ENCODE measurements at places on chromosomes 16 and 17. TPM values are rescaled to one million over a fixed set of nuclear protein-coding genes. Genes with fewer than 3 reads are reported as not detected.

DNA sequence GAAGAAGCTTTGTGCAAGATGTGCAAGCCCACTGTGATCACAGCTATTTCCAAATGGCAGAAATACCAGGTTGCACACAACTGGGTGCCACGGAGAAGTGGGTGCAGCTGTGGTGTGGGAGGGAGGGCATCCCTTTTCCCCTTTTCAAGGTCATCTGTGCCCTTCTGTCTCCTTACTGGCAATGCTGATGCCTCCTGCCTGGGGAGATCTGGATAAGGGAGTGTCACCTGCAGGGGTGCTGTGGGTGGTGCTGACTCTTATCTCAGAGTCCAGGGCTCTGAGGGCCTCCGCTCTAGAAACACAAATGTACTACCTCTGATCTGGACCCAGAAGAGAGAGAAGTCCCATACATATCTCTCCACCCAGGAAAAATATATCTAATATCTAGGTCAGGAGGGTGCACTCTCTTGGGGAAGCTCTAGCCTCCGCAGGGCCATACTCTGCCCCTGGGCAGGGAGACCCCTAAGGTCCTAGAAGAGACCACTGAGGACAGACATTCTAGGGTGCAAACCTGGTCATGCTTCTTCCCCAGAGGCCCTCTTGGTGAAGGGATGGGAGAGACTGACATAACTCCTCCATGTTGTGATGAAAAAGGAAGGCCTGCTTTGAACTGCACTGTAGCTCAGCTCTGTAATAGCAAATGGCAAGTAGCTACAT, 18.5 kb downstream of the NPRL3 start:
- no peak overlapping the region for H3K27ac ChIP-seq
- H3K4me1 ChIP-seq = no peaks in the 10 kb centered on the region
- DNase-seq = no peak
- no peaks in the 10 kb centered on the region for H3K27me3 ChIP-seq

- H3K27ac ChIP-seq = no peak overlapping the region
- H3K4me3 ChIP-seq = no peak overlapping the region
- no peaks in the 10 kb centered on the region for H3K4me1 ChIP-seq
Observed at GRCh38 chr17:28433721-28434120, 27.7 kb upstream of the SLC46A1 start.

GRCh38 chr16:49061137-49061714, 220.4 kb downstream of the CBLN1 start:
- no peaks in the 10 kb centered on the region for H3K27me3 ChIP-seq
- no peaks in the 10 kb centered on the region for H3K36me3 ChIP-seq
- no peak overlapping the region for H3K27ac ChIP-seq
- H3K4me3 ChIP-seq = no peak overlapping the region
- no peaks in the 10 kb centered on the region for H3K4me1 ChIP-seq
- no peak for DNase-seq

DNA sequence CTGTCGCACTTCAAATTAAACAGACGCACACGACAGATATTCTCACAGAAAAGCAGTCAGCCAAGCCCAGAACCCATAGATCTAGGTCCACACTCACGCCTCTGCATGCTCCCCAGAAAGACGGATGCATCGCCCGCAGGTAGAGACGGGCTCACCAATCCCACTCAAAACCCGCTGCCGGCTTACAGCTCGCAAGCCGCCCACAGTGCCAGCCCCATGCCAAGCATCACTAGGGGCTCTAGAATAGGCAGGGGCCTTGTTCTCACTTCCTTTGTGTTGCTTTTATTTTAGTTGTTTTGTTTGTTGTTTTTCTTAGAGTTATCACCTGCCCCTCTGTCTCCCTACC, 336 bp upstream of the BMERB1 start:
- peaks cover 12% of the 10 kb centered on the region for H3K4me1 ChIP-seq
- H3K4me3 ChIP-seq = peak overlapping the region; percentile 49
- no peak for DNase-seq
- H3K36me3 ChIP-seq = no peaks in the 10 kb centered on the region

DNA sequence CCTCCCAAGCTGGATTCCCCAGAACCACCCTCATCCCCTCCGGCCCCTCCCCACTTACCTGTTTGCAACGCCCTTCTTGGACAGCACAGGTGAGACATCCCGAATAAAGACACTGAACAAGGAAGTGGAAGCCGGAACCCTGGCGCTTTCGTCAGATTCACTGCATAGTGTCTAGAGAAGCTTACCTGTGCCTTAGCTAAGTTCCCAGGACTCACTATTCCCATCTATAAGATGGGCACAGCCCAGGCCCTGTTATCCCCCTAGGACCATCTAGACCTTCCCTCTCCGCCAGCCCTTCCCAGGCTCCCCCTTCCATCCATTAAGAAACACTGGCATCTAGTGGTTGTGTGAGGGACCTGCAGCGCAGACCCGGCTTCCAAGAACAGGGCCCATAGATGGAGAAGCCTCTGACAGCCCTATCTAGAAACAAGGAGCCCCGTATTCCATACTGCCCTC, 26.9 kb upstream of the RPL38 start:
- peaks cover 4% of the 10 kb centered on the region for H3K27me3 ChIP-seq
- no peaks in the 10 kb centered on the region for H3K4me1 ChIP-seq
- DNase-seq = peak; percentile 20
- no peak overlapping the region for H3K27ac ChIP-seq

- peak overlapping the region; percentile 92 for H3K27ac ChIP-seq
- no peak for DNase-seq
- peaks cover 37% of the 10 kb centered on the region for H3K36me3 ChIP-seq
- no peak overlapping the region for H3K4me3 ChIP-seq
Observed at GRCh38 chr17:16418685-16419068, 3.3 kb downstream of the TRPV2 start.

GRCh38 chr17:49552070-49552751, 23.5 kb upstream of the NXPH3 start:
- H3K4me3 ChIP-seq = no peak overlapping the region
- H3K36me3 ChIP-seq = no peaks in the 10 kb centered on the region
- H3K27me3 ChIP-seq = no peaks in the 10 kb centered on the region
- DNase-seq = no peak
- peaks cover 6% of the 10 kb centered on the region for H3K4me1 ChIP-seq

GRCh38 chr17:28327709-28328108, 7.6 kb downstream of the IFT20 start:
- DNase-seq = no peak
- no peaks in the 10 kb centered on the region for H3K27me3 ChIP-seq
- H3K36me3 ChIP-seq = peaks cover 6% of the 10 kb centered on the region

DNA sequence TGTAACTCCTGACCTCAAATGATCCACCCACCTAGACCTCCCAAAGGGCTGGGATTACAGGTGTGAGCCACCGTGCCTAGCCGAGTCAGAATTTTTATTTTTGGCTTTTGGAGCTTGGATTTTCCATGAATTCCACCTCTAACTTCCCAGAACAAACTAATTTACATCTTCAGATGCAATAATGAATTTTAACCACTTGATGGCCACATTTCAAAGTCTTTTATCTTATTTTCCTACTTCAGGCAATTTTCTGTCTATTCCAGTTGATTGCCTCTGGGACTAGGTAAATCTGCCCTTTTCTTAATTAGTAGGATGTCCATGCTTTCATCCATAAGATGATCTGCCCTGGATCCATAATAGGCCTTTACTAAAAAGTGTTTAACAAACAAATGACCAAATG, 156.4 kb upstream of the ANKFN1 start:
- H3K36me3 ChIP-seq = no peaks in the 10 kb centered on the region
- H3K4me3 ChIP-seq = no peak overlapping the region
- H3K27ac ChIP-seq = no peak overlapping the region
- H3K4me1 ChIP-seq = no peaks in the 10 kb centered on the region
- DNase-seq = no peak

- no peak for DNase-seq
- H3K4me1 ChIP-seq = no peaks in the 10 kb centered on the region
- no peak overlapping the region for H3K4me3 ChIP-seq
- no peaks in the 10 kb centered on the region for H3K36me3 ChIP-seq
- H3K27ac ChIP-seq = no peak overlapping the region
- H3K27me3 ChIP-seq = peaks cover 3% of the 10 kb centered on the region
Observed at GRCh38 chr16:73032541-73033270, 15.2 kb downstream of the ZFHX3 start.

DNA sequence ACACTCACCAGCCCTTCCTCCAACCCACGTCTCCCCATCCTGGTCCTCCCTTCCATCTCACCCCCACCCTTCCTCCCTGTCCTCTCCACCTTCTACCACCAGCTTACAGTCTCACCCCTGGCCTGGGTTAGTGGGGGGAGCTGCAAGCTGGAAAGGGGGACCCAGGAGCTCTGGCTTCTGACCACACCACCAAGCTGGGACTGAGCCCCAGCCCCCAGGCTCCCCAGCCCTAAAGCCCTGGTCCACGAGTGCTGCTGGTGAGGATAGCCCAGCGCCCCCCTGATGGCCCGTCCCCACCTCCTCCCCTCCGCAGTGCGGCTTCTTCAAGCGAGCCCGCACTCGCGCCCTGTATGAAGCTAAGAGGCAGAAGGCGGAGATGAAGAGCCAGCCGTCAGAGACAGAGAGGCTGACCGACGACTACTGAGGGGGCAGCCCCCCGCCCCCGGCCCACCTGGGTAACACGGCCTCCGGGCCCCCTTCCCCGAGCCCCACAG, 7.2 kb upstream of the PDK2 start:
- no peak overlapping the region for H3K4me3 ChIP-seq
- H3K36me3 ChIP-seq = no peaks in the 10 kb centered on the region
- no peaks in the 10 kb centered on the region for H3K27me3 ChIP-seq
- H3K4me1 ChIP-seq = no peaks in the 10 kb centered on the region
- no peak for DNase-seq
- no peak overlapping the region for H3K27ac ChIP-seq

DNA sequence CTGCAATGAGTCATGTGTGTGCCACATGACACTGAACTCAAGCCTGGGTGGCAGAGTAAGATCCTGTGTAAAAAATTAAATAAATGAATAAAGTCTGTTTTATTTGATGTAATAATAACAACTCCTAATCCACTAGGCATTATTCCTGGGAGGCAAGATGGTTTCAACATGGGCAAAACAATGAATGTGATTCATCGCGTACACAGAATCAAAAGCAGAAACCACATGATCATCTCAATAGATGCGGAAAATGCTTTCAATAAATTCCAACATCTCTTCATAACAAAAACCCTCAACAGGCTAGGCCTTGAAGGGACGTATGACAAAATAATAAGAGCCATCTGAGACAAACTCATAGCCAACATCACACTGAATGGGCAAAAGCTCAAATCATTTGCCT, 195.4 kb downstream of the CDH11 start:
- H3K27me3 ChIP-seq = no peaks in the 10 kb centered on the region
- no peak overlapping the region for H3K27ac ChIP-seq
- no peak overlapping the region for H3K4me3 ChIP-seq

DNA sequence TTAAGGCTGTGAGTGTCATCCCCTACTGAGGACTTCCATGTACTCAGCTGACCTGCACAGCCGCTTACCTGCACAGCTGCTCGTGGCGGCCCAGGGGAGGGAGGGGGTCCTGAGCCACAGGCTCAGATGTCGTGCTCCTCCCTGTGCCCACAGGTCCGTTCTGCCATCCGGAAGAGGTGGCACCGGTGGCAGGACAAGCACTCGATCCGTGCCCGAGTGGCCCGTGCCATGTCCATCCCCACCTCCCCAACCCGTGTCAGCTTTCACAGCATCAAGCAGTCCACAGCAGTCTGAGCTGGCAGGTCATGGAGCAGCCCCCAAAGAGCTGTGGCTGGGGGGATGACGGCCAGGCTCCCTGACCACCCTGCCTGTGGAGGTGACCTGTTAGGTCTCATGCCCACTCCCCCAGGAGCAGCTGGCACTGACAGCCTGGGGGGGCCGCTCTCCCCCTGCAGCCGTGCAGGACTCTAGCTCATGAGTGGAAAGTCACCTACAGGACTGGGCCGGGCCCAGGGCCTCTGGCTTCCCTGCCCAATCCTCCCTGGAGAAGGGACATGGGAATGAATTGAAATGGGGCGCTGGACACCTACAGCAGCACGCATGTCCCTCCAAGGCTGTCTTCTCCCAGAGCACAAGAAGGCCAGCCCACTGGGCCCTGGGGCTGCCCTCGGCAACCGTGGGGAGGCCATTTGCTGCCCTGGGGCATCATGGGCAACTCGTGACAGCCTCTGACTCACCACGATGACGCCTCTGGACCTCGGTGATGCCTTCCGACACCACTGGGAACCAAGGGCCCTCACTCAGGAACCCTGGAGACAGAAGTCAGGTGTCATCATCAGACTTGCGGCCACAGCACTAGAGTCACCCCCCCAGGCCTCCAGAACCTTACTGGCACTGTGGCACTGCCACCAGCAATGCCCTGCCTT, 9.9 kb upstream of the SPPL2C start:
- H3K4me3 ChIP-seq = no peak overlapping the region
- H3K4me1 ChIP-seq = no peaks in the 10 kb centered on the region
- H3K27ac ChIP-seq = no peak overlapping the region
- H3K36me3 ChIP-seq = no peaks in the 10 kb centered on the region
- DNase-seq = no peak

DNA sequence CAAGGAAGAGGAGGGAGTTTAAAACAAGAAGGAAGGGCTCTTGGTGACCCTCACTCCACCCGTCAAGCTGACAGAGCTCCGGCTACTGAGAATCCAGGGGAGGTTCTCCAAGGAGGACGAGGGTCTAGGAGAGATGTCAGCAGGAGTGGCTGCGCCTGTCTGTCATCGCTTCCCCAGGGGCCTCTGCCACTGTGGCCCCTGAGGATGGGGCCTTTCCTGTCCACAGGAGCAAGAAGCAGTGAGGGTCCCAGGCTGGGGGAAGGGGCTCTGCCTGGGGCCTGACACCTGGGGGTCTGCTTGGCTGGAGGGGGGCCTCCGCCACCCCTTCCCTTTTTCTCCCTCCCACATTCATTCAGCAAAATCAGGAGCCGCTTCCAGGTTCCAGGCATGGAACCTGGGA, 66.5 kb upstream of the TNRC6C start:
- H3K27me3 ChIP-seq = no peaks in the 10 kb centered on the region
- peaks cover 12% of the 10 kb centered on the region for H3K4me1 ChIP-seq
- DNase-seq = no peak

DNA sequence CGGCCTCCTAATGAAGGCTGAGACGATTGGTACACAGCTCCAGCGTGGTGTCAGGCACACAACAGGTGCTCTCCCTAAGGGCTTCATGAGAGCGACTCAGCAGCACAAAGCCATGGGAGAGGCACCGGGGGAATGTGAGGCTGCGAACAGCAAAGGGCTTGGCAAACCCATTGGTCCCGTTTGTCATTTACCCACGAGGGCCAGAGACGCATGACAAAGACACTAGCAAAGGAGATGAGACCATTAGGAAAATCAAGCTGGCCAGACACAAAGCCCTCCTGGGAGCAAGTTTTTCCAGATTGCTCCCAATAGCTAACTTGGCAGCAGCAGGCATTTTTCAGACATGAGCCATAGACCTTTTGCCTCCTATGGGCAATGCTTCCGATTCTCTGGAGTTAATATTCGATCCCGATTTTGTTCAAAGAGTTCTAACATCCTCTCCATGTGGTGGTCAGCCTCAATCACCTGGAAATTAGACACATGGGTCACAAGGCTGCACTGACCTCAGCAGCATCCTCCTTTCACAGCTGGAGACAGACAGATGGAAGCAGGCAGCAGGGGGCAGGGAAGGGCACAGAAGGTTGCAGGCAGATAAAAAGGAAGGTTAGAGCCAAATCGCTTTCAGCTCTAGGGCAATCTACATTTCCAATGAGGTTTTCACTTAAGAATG, 38.2 kb downstream of the TK2 start:
- no peak overlapping the region for H3K4me3 ChIP-seq
- no peaks in the 10 kb centered on the region for H3K36me3 ChIP-seq
- no peak for DNase-seq

The KRT28 gene
- not detected for total RNA-seq

The ATP1B2 gene
- 0.52 TPM for total RNA-seq

The FAM171A2 gene
- 0.52 TPM for total RNA-seq
